CD4-positive, CD25-positive, alpha-beta regulatory T cell (primary cell): ENCODE measurements at places on chromosomes 12 and 14. TPM values are rescaled to one million over a fixed set of nuclear protein-coding genes. Genes with fewer than 3 reads are reported as not detected.

The DBX2 gene
- total RNA-seq, result not detected

The C1QL4 gene
- total RNA-seq, result not detected

The IL23A gene
- 27.1 TPM for total RNA-seq

The ADAM21 gene
- total RNA-seq, result not detected

The INSM2 gene
- not detected for total RNA-seq

The C12orf54 gene
- not detected for total RNA-seq

The MUCL1 gene
- total RNA-seq, result not detected

The AHNAK2 gene
- not detected for total RNA-seq

The TAS2R8 gene
- total RNA-seq, result not detected

The BCL11B gene
- total RNA-seq, result 210 TPM

The ANO2 gene
- total RNA-seq, result 0.10 TPM

The CLEC4C gene
- total RNA-seq, result not detected

The GPR84 gene
- not detected for total RNA-seq

The DHRS2 gene
- total RNA-seq, result not detected

The PLA2G1B gene
- not detected for total RNA-seq

The CARMIL3 gene
- total RNA-seq, result 0.52 TPM

The GYS2 gene
- not detected for total RNA-seq

The COX14 gene
- 46.4 TPM for total RNA-seq

The ANO4 gene
- total RNA-seq, result not detected

The ZNF705A gene
- total RNA-seq, result not detected

The FERMT2 gene
- total RNA-seq, result 0.22 TPM

The TMEM52B gene
- total RNA-seq, result not detected

The SOAT2 gene
- 0.37 TPM for total RNA-seq

The TMEM30B gene
- total RNA-seq, result 2.1 TPM

The CLEC14A gene
- total RNA-seq, result not detected

The TAS2R14 gene
- 2.5 TPM for total RNA-seq

The HOXC12 gene
- not detected for total RNA-seq

The GALNT16 gene
- total RNA-seq, result not detected

The GON7 gene
- total RNA-seq, result 7.1 TPM
